Activated naive CD4-positive, alpha-beta T cell (primary cell): ENCODE measurements at places on chromosomes 3 and 15.

DNA sequence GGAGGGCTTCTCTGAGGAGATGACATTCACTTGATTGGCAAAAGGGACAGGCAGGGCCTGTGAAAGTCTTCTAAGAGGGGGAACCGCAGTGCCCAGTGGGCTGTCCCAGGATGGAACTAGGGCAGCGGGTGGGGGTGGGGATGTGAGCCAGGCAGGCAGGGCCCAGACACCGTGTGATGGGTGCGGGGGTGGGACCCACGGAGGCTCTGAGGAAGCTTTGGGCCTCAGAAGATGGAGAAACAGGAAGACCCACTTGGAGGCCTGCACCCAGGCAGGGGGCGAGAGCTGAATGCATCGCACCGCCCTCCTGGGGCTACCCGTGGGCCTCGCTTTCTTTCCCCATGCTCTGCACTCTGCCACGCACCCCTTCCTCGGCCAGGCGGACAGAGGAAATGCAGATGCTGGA lies 32.9 kb upstream of the ACAD9 start:
- DNase-seq: no peak

GRCh38 chr3:112805126-112805525 lies 41.5 kb downstream of the CD200R1L start:
- no peak for DNase-seq

- DNase-seq: no peak
Observed at GRCh38 chr3:44993471-44994205, 17.6 kb downstream of the EXOSC7 start.

DNA sequence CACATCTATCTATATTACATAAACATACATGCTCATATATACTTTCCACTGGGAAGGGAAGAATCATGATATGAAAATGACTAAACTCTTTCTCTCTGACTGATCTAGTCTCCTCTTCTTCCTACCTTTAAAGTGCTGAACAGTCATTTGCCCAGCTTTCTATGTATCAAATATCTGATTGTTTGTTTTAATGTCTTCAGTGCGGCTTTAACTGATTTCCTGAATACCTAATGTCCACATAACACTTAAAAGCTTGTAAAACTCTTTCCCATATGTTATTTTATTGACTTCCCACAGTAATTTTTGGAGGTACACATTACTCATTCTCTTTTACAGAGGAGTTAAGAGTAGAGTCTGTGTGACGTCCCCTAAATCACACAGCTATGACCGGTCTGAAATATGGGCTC lies 28.2 kb downstream of the CPOX start:
- DNase-seq: no peak

- DNase-seq: no peak
Observed at GRCh38 chr3:2968475-2968874, 141.7 kb downstream of the IL5RA start.
